Activated effector memory CD4-positive, alpha-beta T cell treated with Interleukin-2 at 50 U/mL for 16 hours (primary cell): ENCODE measurements at places on chromosomes 7 and 10.
A peak's percentile ranks its signal among the peaks of the same experiment; 100 is the strongest.

- no peak for DNase-seq
Observed at GRCh38 chr7:35647171-35647574, 47.8 kb downstream of the HERPUD2 start.

- no peak for DNase-seq
Observed at GRCh38 chr10:105800641-105801040, 1159.6 kb downstream of the SORCS3 start.

- DNase-seq: no peak
Observed at GRCh38 chr7:36438211-36438610, 48.5 kb downstream of the ANLN start.

- DNase-seq: no peak
Observed at GRCh38 chr7:137716061-137716460, 130.7 kb downstream of the DGKI start.

DNA sequence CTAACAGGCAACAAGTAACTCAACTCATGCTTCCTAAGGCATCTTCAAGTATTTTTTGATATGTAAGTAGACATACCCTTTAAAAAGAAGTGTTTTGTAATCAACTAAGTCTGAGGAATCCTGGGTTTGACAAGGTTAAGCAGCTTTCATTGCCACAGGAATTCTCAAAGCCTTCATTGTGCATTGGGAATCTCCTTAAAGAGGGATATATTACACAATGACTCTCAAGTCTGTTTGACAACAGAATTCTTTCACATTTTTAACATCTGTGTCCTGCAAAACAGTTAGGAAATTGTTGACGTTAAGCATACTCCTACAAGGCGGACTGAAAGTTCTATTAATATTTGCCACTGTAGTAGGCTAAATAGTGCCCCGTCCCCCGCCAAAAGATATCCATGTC is 71.4 kb downstream of the SGMS1 start:
- no peak for DNase-seq

GRCh38 chr10:13238271-13239077 is 4.3 kb upstream of the UCMA start:
- no peak for DNase-seq

DNA sequence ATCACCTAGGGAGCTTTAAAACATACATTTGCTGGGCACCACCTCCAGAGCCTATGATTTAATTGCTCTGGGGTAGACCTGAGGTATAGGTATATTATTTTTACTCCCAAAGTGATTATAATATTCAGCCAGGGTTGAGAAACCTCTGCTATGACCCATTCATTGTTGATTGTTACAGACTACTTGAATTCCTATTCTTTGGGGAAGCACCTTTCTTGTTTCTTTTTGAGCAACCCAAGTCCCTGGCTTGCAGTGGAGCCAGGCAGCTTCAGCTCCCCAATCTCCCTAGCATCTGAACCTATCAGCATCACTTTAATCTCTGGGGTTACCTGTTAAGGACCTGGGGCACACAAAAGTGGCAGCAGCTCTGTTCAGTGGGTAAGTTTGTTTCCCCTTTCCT is 8.6 kb downstream of the PRKG1 start:
- DNase-seq: no peak

DNA sequence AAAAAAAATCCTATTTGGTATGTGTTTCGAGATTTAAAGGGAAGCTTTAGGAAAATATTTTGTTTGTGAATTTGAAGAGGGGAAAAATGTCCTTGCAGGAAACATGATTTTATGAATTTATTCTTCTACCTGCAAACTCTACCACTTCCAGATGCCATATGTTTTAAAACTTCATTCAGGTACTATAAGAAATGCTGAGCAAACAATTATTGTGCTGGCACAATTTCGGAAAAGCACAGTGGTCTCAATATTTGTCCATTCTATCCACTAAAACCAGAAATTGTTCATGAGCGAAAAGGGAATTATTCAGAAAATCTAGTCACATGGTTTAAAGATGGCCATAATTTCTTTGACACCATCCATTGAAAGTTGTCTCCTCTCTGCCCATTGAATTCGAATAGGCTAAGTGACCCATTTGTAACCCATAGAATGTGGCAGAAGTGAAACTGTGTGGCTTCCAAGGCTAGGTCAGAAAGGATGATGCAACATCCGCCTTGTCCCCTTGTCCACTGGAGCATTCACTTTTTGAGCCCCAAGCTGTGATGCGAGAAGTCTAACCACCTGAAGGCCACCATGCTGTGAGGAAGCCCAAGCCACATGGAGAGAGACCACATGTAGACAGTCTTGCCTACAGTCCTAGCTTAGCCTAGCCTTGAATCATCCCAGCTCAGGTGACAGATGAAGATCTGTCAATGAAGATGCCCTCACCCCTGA is 189.8 kb upstream of the PRKCQ start:
- DNase-seq: no peak

DNA sequence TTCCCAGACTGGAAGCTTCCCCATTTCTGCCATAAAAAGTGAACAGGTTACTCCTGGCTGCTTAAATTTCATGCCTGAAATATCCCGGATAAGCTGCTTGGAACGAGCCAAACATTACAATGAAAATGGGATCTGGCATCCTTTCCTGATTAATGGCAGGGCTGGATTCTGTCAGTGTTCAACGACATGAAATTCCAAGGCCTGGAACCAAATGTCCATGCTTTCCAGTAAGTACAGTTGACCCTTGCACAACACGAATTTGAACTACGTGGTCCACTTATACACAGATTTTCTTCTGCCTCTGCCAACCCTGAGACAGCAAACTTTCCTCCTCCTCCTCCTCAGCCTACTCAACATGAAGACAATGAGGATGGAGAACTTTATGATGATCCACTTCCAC is 65.4 kb downstream of the SGMS1 start:
- no peak for DNase-seq

DNA sequence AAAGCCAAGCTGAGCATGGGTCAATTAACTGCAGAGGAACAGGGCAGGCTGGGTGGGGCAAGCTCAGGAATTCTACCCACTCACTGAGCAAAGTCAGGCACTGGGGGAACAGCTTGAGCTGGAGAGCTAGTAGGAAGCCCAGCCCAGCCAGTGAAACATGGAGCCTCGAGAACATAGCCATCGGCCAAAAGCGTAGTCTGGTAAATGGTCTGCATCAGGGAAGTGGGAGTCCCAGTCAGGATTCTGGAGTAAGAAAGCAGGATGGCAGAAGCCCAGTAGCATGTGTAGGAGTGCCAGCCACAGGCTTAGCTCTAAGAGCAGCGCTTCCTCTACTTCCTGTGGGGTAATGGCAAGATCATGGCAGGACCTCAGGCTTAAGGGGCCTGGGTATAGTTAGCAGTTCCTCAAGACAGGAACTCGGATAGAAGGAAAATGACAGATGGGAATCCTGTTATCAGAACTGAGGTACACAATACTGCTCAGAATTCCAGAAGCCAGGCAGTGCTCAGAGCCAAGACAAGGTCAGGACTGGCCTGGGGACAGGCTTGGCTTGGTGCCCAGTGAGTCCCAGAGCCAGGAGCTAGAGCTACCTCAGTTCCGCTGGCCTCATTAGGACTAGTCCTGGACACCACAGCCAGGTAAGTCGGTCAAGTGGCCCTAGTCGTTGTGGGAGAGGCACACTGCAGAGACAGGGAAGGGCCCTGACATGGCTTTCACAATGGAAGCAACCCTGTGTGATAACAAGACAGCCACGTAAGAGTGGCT is 65.4 kb upstream of the MXI1 start:
- no peak for DNase-seq

DNA sequence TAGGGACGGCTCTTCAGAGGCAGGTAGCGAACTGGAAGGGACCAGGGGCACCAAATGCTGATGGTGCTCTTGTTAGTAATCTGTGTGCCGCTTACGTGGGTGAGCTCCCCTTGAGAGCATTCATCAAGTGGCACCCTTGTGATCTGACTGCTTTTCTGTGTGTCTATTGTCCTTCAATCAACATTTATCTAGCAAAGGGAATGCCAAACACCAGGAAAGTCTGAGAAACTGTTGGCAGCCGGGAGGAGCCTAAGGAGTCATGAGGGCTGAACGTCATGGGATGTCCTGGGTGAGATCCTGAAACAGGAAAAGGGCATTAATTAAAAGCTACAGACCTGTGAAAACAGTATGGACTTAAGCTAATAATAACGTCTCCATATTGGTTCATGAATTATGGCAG is 733.1 kb downstream of the TYW1 start:
- no peak for DNase-seq

GRCh38 chr7:106071356-106071998 is 40.6 kb downstream of the SYPL1 start:
- DNase-seq: peak; percentile 30

DNA sequence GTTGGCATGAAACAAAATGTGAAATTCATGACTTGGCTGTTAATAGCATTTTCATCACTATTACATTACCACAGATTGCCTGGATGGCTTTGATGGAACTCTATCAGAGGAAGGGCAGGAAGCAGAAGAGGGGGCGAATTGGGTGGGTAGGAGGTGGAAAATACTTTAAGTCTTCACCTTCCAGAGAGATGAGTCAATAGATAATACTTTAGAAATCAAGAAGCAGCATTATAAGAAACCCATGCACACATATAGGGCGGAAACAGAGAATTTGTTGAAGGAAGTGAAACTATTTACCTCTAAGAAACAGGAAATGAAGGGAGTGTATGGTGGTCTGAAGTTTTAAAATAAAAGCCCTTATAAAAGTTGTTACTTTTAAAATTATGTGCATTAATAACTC is 152.1 kb upstream of the TARP start:
- DNase-seq: no peak

DNA sequence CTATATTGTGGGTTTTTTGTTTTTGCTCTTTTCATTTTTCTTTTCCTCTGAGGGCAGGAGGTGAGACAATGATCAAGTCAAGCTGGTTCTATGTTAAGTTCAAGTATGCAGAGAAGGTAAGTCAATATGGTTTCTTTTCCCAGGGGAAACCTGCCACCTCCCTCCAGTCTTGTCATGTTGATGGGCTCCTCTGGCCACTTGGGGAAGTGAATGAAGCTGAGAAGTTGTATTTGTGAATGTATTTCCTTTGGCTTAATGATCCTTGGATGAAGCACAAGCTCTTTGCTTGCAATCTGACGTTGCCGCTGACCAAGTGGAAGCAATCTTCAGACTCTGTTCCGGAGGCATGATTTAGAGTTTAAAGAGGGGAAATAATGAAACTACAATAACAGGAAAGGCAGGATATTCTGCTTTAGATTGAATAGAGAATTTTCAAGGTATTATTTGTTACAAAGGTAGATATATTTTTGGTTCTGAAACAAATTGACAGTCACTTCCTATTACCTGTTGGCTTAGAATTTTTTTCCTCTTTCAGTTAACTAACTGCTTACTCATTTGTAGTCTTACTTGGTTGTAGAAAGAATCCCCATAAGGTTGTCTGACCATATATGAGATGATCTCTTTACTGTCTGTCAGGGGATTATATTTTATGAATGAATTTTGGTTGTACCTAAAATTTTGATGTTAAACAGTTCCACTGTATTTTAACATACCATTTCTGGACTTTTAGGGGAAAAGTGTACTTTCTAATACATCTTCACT is 369.6 kb downstream of the AUTS2 start:
- DNase-seq: no peak

DNA sequence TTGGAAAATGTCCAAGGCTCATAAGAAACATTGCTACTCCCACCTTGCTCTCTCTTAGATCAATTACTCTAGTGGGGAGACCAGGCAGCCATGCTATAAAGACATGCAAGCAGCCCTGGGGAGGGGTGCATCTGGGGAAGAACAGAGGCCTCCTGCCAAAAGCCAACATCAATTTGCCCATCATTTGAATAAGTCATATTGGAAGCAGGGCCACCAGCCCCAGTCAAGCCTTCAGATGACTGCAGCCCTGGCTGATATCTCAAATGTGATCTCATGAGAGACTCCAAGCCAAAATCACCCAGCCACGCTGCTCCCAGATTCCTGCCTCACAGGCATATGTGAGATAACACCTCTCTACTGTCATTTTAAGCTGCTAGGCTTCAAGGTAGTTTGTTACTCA is 157.5 kb upstream of the PDE1C start:
- DNase-seq: no peak

DNA sequence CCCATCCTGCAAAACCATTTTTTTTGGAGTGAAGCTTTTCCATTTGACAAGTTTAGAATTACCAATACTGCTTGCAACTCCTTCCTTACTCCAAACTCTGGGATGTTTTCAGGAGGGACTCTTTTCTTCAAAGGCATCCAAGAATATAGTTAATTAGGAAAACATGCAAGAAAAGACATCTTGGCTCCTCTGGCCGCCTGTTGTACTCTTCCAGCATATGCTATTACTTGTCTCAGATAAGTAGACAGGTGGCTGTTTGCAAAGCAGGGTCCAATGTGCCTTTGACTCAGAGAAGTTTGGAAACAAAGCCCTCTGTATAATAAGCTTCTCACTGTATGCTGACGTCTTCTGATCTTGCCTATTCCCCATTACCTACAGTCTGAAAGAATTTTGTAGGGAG is 746.5 kb downstream of the AUTS2 start:
- DNase-seq: no peak

- DNase-seq: no peak
Observed at GRCh38 chr10:125316436-125316835, 156.1 kb upstream of the CTBP2 start.

DNA sequence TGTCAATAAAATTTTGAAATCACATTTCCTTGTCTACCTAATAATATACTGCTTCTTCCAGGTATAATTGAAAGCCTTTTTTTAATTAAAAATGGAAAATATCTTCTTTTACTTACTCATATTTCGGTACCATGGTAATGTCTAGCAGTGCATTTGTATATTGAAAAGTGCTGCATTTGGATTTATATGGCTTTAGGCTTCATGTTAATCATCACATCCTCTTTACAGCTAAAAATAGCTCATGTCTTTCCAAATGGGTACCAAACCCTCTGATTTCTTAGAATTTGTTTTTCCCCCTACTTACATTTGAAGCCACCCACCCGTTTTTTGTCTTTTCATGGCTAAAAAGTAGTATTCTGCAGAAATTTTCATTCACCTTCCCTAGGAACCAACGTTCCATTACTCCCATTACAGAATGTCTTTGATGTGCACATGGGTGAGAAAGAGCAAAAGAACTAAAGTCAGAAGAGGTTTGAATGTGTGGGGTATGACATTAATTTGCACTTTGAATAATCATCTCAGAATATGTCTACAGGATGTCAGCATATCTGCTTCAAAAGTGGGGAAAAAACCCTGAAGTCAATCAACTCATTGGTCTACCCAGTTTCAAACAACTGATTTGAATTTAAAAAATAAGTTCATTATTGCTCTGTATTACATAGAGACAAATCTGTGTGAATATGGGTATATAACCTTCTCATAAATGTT is 935.9 kb downstream of the GATA3 start:
- DNase-seq: no peak

DNA sequence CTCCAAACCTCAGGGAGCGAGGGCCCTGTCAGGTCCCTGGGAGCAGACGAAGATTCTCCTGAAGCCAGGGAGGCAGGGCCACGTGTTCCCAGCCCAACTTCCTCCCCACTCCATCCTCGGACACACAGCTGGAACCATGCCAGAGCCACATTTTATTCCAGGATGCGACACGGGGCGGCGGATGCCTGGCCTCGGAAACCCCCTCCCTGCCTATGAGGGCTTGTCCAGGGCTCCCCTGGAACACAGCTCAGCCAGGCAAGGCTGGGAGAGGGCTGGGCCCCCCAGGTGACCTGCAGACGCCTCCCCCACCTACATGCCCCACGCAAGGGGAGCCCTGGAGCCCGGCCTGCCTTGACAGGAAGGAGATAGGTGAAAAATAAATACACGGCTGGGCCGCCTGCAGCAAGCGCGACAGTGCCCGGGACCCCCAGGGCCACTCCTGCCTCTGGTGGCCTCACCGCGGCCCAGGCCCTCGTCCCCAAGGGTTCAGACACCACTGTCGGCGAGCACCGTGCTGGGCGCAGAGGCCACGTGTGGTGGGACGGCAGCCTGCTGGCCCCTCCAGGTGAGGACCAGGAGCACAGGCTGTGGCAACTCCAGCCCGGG is 21.5 kb downstream of the GET4 start:
- DNase-seq: no peak

GRCh38 chr7:148303295-148304082 is 287.1 kb upstream of the C7orf33 start:
- no peak for DNase-seq
